ENCODE measurements at places on chromosomes 12 and 14.

GRCh38 chr12:97513950-97514349, 51.3 kb downstream of the RMST start:
- DNase-seq: no peak

- DNase-seq: no peak
These were observed 933.8 kb downstream of the TMEM121 start for GRCh38 chr14:106459971-106460730.

DNA sequence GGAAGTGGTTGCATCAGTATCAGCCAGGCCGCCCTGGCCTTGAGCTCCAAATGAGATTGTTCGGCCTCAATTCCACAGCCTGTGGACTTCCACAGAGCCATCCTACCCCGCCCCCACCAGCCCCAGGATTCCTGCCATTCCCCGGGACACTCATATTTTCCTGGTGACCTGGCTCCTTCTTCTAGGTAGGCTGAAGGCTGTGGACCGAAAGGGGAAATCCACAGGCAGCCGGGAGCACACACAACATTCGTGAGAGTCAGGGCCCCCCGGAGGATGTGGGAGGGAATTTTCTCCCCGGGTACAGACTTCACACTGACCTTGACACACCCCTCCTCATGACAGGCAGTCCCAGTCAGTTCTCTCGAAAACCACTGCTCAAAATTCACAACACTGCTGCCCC, 39.9 kb downstream of the RIN3 start:
- peak; percentile 68 for DNase-seq

GRCh38 chr12:43444940-43445564, 107.0 kb downstream of the ADAMTS20 start:
- peak; percentile 45 for DNase-seq

DNA sequence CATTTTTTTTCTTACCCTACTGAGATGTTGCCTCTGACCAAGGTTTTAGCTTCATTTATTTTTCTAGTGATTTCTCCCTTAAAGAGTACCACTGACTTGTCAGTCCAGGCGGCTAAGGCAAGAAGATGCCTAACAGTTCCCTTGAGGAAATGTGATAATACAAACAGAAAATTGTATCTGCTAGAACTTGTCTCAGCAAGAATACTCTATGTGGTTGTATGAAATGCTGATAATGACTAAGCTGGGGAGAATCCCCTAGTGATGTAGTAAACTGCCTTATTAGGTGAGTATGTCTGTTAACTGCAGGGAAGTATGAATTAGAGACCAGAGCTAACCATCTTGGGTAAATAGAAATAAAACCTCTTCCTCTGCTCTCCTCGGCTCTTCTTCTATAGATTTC, 6.7 kb downstream of the C12orf54 start:
- peak; percentile 35 for DNase-seq
